ENCODE measurements at places on chromosomes 7 and 10.

GRCh38 chr10:59674215-59674836, 35.3 kb downstream of the SLC16A9 start:
- DNase-seq = no peak

DNA sequence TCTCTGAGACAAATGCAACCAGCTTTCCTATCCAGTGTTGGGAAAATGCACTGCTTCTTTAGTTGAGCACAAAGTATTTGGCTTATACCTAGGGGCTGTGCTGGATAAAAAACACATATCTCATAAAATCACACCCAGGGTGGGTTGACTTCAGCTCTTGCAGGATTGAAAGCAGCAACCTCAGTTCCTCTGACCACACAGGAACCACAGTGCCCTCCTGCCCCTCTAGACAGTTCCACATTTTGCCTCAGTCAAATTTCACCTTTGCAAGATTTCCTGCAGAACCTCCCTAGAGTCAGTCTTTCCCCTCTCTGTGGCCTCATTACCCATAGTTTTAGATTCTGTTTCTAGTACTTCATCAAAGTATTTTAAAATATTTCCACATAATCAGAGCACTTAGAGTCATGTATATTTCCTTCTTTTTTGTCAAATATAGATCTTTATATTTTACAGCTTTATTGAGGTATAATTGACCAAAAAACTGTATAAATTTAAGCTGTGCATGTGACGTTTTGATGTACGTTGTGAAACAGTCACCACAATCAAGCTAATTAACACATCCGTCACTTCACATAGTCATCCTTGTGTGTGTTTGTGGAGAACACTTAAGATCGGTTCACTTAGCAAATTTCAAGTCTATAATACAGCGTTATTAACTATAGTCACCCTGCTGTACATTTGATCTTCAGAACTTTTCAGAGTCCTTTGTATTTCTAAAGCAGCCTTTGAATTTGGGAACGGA, 37.0 kb upstream of the EGR2 start:
- DNase-seq = no peak

- DNase-seq = no peak
These were observed 33.9 kb downstream of the DNAJC1 start for GRCh38 chr10:21969326-21970287.

- DNase-seq = no peak
These were observed 119.5 kb upstream of the CAV2 start for GRCh38 chr7:116380025-116380424.

- peak; percentile 31 for DNase-seq
These were observed at the start of gene TET1 for GRCh38 chr10:68560186-68560942. Gene TET1 (plus strand): TSS chr10:68560337. CDS start chr10:68572339, 12,002 bp downstream.

- no peak for DNase-seq
These were observed 90.5 kb downstream of the VSTM2A start for GRCh38 chr7:54632696-54633095.

DNA sequence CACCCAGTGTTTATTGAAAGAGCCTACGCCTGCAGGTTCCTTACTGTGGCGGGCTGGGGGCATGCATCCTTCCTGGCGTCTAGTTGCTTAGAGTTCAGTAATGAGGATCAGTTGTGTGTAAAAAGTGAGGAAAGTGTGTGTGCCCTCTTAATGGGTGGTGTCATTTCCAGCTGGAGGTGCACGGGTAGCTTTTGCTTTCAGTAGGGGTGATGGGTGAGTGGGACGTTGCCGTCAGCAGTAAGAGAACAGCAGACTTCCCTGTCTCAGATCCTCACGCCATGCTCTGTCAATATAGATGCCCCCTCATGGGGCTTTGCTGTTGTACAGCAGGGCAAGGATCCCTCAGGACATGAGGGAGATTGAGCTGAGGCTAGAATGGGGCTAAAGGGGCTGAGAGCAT, 352.6 kb upstream of the GALNT17 start:
- no peak for DNase-seq

DNA sequence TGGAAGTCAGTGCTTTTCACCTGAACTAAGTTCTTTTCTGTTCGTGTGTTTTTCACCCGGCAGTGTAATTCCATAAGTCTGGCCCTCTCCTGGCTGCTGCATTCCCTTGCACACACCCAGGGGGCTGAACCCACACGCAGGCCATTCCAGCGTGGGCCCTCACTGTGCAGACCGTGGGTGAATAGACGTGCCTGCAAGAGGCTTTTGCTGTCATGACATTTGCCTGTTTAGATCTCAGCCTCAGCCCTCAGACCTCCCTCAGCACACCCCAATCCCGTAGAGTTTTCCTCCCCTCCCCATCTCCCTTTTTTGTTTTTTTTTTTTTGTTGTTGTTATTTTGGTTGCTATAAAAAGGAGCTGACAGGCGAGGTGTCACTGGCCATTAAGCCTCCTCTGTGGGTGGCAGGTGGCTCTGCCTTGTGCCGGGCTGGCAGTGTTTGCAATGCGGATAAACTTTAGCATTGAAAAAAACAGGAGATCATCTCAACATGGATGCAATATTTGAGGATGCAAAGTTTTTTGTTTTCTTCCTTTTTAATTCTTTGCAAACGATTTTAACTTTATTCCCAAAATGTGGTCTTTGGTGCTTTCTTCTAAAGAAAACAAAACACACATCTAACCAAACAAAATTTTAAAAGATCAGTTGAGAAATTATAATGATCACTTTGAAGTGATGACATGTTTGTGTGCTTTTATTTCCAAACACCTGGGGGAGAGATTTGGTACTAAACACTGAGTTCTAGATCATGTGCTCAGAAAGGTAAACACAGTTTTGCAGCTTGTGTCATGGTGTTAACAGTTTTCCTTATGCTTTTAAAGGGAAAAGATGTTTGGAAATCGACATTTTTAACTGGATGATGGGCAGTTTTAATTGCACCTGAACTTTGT, 58.8 kb downstream of the WDR37 start:
- DNase-seq = no peak

DNA sequence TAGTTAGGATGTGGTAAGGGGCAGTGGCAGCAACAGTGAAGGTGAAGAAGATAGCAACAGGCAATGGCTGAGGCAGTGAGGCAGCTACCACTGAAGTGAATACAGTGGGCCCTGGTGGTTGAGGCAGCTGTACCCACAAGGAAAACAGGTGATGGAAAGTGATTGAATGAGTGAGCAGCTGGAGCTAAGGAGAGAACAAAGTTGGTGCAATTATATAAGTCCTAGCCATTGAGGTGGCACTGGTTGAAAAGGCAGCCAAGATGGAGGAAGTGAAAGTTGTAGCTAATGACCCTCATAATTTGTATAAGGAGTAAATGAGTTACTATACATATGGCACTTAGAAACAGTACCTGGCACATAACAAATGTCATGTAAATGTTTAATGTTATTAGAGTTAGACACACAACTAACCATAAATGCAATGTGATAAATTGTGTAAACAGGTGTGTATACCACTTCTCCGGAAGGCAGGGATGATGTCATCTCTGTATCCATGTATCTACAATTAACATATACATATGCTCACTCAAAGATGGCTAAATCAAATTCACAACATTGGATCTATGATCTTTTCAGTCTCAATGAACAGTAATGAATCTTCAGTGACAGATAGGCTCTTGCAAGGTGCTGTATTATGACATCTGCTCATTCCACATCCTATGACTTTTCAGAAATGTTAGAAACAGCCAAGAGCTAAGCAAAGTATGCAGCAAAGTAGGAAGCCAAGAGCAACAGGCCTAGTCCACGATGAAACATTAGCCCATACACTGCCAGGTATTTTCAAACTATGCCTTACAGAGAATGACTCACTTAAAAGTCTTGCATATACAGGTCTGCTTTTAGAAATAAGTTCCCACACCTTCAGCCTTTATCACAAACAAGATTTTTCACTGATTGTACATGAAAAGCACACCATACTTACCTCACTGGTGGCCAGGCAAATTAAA, 10.7 kb downstream of the XPNPEP1 start:
- peak; percentile 40 for DNase-seq

DNA sequence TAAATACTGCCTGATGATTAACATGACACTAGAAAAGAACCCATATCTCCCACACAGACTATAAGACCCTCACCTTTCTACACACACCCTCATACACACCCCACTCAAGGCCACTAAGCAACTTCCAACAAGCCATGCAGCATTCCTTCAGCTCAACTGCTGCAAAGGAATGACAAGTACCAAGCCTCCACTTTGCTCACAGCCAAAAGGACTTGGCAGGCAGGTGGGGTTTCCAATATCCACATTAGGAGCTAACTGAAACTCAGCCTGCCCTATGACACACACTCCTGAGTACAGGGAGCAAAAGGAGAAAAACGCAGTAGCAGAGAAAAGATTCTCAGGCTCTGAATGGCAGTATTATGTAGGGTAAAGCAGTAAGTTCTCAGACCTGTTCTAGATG, 13.4 kb downstream of the USP54 start:
- DNase-seq = no peak

- DNase-seq = peak; percentile 39
These were observed 15.3 kb downstream of the NKX2-3 start for GRCh38 chr10:99548041-99548530.

DNA sequence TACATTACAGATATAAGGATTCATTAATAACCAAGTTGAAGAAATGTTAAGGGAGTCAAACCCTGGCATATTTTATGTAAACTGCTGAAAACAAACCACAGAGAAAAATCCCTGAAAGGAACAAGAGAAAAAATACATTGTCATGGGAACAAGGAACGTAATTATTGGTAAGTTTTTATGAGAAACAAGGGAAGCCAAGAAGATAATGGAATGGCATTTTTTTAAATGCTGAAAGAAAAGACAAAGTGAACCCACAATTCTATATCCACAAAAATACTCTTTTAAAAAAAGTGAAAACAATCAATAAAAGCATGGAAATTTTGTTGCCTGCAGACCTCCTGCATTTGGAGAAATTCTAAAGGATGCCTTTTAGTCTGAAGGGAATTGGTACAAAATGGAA, 136.4 kb downstream of the CD36 start:
- no peak for DNase-seq

GRCh38 chr10:124242791-124243190, 149.4 kb upstream of the CHST15 start:
- no peak for DNase-seq

DNA sequence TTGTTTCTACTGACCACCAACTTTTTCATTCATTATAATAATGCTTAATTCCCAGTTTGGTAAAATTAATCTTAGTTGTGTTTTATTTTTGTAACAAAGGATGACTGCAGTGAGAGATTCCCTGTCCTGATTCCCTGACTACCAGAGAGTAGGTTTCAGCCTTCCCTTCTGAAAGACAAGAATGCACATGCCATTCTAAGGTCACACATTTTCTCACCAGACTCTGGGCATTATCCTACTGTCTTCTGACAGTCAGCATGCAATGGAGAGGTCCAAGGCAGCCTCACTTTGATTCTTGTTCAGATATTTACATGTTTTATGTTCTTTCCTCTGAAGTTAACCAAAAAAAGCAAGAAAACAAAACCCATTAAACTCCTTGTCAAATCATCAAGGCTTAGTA, 372.7 kb upstream of the CDC14C start:
- no peak for DNase-seq

DNA sequence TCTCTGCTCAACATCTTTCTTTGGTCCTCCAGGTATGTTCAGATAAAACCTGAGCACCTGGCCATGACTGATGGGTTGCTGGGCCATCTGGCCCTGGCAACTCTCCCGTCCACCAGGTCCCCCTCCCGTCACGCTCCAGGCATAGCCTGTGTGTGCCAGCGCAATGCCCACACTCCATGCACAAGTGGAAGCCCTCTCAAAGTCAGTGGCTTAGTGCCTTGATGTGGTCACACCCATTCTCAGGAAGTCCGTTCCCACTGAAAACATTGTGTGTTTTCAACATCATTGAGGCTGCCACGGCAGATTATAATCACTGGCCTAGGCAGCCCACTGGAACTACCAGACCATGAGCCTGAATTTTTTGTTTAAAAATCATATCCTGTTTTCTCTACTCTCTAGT, 170.6 kb upstream of the LANCL2 start:
- DNase-seq = no peak

DNA sequence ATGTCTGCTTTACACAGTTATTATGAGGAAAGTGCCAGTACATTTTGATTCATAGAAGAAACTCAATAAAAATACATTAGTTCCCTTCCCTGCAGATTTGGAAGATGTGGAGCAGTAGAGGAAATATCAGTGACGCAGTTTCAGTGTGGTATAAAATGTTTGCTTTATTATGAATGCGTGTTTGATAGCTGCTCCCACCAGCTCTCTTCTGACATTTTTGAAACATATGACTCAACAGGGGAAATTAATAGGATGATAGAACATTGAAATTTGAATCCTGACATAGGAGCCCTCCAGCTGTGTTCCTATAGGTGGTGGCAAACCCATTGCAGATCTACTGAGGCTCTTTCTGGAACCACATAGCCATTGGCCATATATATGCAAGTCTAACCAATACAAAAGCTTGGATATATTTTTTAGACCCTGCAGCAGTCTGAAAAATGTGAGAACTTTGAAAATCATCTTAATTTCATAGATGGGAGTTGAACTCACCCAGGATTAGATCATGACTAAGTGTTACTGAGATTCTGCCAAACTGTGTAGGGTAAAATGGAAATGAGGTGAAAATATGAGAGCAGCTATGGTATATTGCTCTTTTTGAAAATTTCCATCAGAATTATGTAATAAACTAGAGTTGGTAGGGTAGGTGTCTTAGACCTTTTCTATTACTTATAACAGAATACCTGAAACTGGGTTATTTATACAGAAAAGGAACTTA, 47.8 kb downstream of the BZW2 start:
- no peak for DNase-seq

DNA sequence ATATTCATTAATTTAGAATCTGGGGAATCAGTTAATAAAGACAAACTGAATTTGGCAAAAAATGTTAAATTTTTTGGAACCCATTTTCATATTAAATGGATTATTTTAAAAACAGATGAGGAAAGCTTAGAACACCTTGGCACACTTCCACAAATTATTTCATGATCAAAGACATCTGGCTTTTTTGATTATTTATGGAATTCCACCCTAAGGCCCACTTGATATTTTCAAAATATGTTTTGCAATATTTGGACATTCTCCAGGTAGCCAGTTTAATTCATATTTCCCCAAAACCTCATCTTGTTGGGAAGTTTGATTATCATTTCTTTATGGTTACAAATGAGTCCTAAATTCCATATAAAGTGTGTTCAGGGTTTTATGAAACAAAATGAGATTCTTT, 129.9 kb downstream of the DOCK4 start:
- DNase-seq = no peak

DNA sequence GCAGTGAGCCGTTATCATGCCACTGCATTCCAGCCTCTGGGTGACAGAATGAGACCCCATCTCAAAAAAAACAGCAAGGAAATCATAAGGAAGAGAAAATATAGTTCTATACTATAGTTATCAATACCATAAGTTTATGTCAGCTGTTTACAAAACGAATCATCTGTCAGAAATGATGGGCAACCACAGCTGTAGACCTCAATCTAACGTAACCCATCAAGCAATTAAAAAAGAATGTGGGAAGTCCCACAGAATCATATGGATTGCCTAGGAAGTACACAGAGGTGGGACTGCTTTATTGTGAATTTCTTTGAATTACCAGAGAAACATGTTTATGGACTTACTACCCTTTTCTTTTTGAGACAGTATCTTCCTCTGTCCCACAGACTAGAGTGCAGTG, 6.9 kb downstream of the NRBF2 start:
- no peak for DNase-seq

All from GM10248 (cell line).